Lung (tissue), 17 donors: ENCODE measurements at places on chromosomes 2 and 18.

GRCh38 chr18:42778445-42779042 lies 336.9 kb downstream of the RIT2 start:
- no peak for DNase-seq

- DNase-seq = no peak
Measured at GRCh38 chr2:16660556-16660955, 5.1 kb downstream of the CYRIA start.

DNA sequence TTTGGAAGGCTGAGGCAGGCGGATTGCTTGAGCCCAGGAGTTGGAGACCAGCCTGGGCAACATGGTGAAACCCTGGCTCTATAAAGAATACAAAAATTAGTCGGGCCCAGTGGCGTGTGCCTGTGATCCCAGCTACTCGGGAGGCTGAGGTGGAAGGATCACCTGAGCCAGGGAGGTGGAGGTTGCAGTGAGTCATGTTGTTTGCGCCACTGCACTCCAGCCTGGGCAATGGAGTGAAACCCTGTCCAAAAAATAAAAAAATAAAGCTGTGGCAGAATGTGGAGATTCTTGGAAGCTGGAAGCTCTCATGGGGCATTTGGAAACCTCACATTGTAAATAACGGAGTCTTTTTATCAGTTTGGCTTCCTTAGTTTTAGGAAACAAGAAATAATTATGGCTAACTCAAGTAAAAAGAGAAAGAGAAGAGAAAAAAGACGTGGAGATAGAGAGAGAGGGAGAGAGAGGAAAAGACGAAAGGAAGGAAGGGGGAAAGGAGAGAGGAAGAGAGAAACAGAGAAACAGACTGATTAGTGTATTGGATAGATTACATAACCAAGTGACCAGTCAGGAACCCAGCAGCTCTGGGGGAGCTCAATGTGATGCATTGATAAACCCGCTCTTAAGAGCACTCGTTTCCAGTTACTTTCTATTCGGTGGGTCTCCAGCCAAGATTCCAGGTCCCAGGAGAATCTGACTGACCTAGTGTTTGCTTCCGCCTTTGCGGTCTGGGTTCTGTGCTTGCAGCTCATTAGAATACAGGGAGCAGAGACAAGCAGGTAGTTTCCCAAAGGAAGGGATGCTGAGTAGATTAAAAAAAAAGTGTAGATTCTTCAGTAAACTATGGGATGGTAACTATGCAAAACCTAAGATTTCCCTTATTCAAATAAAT lies 1.1 kb upstream of the SPAST start:
- peak; percentile 53 for DNase-seq

- DNase-seq = no peak
Measured at GRCh38 chr2:9649261-9649660, 18.5 kb upstream of the YWHAQ start.

DNA sequence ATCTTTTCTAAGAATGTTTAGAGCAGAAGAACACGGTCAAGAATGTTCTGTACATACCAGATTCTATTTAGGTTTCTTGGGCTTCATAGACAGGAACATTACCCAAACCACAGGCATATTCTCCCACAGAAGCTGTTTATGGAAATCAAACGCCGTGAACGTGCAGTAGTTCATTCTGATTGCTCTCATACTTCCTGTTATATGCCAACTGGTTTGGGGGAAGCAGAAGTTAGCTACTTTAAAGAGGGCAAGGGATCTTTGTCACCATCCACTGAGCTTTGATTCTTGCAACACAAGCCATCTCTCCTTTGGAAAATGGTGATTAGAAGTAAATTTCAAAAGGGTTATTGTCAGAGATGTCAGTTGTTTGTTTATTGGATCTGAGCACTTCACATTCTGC lies 182.2 kb upstream of the NRP2 start:
- DNase-seq = no peak

GRCh38 chr2:65071499-65072180 lies 15.4 kb downstream of the CEP68 start:
- DNase-seq = no peak
